ENCODE measurements at places on chromosomes 1 and 21.

- no peak for DNase-seq
These were observed 22.5 kb downstream of the SLC45A1 start for GRCh38 chr1:8340448-8340847.

DNA sequence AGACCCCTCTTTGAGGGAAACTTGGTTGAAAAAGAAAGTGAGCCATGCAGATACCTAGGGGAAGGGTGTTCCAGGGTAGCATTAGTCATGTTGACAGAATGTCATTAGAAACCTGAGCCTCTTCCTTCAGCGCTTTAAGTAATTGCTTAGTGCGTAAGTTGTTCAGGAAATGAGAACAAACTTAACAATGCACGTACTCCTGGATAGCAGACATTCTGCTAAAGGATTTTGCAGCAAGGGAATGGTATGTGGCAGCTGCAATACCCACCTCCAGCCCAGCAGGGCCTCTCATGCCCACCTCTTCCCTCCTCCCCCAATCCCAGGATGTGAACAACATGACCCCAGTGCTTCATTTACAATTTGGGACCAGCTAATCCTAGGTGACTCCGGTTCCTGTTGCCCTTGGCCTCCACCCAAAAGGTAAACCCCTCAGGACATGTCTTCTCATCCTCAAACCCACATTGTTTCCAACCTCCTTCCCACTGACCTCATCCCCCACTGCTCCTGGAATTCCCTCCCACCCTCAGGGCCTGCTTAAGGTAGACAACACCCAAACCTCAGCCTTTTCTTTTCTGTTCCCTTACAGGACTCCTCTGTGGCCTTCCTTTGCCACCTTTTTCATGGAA lies 98.0 kb upstream of the BCAR3 start:
- DNase-seq: peak; percentile 57

- DNase-seq: peak; percentile 10
These were observed 318.9 kb upstream of the PBX1 start for GRCh38 chr1:164240081-164240480.

- DNase-seq: no peak
These were observed 105.8 kb downstream of the TBX19 start for GRCh38 chr1:168386492-168386891.

DNA sequence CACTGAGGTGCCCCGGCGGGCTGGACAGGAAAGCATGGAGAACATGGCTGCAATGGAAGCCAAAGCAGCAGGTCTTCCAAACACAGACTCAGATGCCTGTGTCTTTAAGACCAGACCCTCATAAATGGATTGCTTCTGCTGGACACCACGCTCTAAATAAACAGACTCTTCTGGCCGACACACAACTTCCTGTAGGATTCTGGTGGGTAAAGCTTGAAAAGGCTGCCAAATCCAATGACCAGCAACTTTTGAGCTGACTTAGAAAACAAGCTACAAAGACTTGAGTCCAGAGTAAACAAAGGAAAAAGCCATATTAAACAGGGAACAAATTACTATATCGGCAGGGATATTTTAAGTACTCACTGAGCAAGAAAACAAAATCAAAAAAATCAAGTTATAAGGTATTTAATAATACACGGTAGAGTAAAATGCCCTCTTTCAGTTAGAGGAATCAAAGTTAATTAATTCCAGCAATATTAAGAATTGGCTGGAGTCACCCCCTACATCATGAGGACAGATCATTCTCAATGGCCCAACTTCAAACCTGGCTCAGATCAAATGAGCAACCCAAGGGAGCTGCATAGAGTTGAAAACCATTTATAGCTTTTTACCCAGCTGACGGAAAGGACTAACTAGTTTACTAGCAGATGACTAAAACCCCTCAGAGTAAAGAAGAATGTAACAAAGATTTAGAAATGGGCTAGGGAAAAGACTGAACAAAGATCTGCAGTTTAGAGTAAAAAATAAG lies 102.4 kb downstream of the TGFBR3 start:
- DNase-seq: peak; percentile 44

DNA sequence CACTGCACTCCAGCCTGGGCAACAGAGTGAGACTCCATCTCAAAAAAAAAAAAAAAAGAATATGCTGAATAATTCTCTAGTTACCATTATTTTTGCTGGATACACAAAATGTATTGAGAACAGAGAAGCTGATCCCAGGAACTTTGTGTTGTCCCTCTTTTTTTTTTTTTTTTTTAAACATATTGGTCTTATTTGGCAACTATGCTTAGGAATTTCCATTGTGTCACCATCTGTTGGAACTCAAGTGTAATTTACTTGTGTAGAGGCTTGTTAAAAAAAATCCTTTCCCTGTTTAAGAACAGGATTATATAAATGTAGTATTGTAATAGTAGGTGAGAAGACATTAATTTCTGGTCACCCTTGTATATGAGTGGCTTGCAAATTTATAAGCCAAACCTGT lies 28.6 kb downstream of the CAMSAP2 start:
- peak; percentile 19 for DNase-seq

GRCh38 chr1:9784508-9785133 lies 39.1 kb downstream of the CLSTN1 start:
- peak; percentile 76 for DNase-seq

- DNase-seq: no peak
These were observed 272.6 kb upstream of the PROX1 start for GRCh38 chr1:213715182-213715581.

DNA sequence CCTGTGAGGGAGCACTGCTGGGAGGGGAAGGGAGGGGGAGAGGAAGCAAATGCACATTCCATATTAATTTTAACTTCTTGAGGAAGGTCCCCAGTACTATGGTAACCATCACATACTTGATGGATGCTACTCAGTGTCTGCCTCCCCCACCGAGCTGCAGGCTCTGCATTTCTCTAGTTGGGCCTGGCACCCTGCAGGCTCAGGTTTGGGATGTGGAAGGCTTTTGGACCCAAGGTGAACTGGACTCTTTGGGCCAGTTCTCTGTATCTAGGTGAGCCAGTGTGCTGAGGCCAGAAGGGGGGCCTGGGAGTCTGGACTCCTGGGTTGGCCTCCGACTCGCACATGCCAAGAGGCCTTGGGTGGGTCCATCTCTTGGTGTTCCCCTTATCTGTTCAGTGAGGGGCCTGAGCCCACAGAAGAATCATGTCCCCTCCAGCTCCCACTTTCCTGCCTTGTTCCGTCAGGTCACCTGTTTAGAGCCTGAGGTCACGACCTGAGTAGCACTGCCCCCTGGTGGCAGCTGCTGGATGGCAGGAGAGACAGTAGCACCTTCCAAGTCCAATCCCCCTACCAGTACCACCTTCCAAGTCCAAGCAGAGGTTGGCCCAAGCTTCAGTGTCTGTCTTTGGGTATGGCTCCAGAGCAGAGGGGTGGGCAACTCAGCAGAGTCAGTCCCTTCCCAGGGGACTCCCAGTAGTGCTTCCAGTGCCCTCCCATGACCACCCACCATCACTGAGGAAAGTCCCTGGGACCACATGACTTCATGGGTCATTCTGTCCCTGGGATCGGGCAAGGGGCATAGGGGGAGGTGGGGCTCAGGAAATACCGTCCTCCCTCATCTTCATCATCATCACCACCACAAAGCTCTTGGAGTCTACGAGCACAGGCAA lies 241.8 kb downstream of the TRABD2B start:
- DNase-seq: no peak

DNA sequence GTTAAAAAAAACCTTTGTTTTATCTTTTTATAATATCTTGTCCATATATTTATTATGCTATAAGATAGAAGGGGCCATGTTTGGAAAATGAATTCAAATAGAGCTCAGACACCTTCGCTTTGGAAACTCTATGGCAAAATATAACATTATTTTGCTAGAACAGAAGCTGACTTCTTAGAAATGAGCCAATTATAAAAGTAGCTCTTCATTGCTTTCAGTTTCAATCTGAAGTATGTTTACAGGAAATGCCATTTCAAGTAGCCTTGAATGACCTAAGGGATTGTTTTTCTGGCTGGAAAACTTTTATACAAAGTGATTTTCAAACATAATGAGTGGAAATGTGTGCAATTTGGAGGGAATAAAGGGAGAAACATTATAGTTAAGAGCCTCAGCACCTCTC lies 37.8 kb upstream of the GBP5 start:
- DNase-seq: peak; percentile 42

GRCh38 chr1:204896787-204897469 lies 26.3 kb downstream of the NFASC start:
- DNase-seq: no peak

- peak; percentile 61 for DNase-seq
These were observed 150.1 kb downstream of the CDC7 start for GRCh38 chr1:91650764-91651163.

GRCh38 chr1:216325946-216326345 lies 97.3 kb downstream of the USH2A start:
- DNase-seq: no peak

DNA sequence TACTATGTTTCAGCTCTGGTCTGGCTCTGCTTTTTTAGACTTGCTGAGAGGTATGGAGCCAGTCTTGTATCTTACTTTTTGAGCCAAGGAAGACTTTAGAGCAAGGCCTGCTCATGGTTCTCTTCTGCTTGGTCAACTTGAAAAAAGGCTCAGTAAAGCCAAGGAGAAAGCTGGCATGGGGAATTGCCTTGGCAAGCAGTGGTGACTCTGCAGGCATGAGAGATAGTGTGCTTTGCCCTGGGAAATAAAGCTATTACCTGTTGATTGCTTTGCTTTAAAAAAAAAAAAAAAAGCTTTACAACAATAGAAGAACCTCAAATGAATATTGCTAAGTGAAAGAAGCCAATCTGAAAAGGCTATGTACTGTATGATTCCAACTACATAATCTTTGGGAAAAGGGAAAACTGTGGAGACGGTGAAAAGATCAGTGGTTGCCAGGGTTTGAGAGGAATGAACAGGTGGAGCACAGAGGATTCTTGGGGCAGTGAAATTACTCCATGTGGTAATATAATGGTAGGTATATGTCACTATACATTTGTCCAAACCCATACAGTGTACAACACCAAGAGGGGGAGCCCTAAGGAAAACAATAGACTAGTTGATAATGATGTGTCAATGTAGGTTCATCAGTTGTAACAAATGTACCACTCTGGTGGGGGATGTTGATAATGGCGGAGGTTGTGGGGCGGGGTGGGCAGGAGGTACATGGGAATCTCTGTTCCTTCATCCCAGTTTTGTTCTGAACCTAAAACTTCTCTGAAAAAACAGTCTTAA lies 87.6 kb downstream of the HMCN1 start:
- DNase-seq: no peak

DNA sequence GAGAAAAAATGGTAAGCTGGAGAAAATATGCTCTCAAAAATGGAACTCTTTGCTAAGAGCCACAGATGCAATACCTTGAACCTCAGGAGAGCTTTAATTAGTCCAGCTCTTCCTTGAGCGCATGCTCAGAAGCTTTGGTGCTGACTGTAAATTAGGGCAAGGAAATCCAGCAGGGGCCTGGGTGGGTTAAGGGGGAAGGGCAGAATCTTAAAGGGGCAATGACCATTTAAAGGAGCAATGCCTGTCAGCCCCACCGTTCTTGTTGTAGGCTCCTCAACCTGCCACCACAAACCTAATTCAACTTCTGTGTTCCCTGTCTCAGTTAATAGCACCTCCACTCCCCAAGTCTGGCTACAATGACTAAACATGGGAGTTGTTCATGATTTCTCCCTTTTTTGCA lies 6.8 kb upstream of the SLC22A15 start:
- DNase-seq: no peak

- peak; percentile 60 for DNase-seq
These were observed 301.7 kb upstream of the KAZN start for GRCh38 chr1:14296795-14297194.

DNA sequence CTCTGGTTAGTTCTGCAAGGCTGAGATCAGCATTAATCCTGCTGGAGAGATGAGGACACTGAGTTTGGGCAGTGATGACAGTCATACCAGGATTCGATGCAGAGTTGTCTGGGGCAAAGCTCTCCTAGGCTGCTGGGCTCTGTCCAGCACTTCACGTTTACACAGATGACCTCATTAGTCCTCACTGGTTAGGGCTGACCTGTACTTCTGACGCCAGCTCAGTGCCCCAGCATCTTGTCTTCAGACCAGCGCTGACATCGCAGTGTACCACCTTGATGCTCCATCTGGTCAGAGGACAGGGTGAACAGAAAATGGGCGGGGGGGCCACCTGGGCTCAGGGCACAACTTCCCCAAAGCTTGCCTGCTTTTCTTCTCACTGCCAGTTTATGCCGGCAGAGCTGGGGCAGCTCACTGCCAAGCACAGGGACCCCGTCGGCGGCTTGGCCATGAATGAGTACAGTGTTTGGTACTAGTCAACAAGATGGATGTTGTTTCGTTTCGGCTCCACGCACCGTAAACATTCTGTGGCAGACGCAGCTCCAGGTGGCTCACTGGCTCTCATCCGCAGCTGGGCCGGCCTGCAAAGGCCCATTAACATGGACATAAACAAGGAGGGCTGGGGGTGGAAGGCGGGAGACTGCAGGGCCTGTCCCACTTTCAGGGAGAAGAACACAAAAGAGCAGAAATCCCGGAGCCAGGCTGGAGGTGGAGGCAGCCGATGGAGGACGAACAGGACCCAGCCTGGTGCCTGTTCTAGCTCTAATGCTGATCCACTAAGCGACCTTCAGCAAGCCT lies 118.7 kb downstream of the GLIS1 start:
- DNase-seq: peak; percentile 31

DNA sequence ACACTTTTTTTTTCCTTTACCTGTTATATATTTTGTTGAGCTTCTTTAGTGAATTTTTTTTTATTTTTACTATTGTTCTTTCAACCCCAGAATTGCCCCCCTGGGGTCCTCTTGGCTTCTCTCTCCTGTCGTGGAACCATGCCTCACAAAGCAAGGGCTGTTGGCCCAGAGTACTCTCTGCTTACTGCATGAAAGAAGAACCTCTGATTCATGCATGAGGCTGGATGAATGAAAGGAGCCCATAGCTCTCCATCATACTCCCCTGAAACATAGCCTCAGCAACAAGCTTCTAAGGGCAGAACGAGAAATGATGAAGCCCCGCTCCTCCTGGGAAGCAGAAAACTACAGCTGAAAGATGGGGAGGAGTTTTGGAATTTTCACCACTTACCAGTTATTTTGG lies 1441.0 kb downstream of the BRINP3 start:
- no peak for DNase-seq

DNA sequence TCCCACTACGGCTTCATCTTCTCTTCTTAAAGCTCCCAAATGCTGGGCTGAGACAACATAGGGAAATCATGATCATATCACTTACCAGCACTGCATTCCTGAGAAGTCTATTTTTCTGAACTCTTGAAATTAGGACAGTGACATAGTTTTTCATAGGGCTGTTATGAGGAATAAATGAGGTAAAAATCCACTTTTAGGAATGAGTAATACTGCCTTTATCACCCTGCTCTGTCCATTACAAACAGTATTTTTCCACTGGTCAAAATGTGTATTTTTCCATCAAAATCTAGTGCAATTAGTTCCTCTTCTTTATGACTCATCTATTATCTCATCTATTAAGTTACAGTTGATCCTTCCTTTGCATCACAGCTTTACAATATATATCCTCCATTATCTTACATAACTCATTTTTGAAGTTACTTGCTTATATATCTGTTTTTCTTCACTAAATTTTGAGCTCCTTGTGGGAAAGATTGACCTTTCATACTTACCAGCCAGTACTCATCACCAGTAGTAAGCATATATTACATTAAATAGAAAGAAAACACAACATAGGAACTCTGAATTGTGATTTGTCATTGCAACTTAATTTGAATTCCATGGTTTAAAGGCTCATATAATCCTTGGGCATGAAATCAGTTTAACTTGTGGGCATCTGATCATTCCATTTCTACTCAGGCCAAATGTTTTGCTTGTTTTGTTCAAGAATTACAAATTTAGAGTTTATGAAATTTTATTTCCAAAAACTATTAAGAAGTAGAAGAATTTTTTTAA lies 37.1 kb downstream of the PRRX1 start:
- no peak for DNase-seq
